ENCODE measurements at places on chromosomes 12 and 14.
A peak's percentile ranks its signal among the peaks of the same experiment; 100 is the strongest.

DNA sequence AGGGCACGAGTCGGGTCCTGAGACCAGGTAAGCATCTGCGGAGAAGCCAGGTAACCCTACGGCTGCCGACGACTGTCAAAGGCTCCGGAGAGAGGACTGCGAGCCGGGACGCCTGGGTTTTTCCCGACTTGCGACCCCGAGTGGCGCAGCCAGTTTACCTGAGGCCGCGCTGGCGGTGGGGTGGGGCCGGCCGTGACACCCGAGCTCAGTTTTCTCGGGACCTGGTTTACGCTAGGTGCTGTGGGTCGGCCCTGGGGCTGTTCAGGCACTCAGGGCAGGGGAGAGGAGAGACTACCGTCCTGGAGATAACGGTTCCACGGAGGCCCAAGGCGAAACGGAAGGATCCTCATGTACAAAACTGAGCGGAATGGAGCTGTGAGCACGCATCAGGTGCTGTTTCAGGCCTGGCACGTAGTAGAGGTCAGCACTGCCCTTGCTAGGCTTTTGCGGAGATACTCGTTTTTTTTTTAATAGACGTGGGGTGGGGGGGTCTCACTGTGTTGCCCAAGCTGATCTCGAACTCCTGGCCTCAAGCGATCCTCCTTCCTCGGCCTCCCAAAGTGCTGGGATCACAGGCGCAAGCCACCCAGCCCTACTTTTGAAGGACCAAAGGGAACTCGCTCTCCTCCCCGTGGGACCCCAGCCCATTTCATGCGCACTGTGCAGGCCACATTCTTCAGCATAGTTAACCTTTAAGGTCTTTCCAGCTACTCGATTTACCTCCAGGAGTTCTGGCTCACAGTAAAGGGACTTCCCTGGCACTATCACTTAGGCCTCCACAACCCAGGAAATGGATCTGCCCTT lies 471 bp downstream of the MTRFR start:
- no peak for DNase-seq

DNA sequence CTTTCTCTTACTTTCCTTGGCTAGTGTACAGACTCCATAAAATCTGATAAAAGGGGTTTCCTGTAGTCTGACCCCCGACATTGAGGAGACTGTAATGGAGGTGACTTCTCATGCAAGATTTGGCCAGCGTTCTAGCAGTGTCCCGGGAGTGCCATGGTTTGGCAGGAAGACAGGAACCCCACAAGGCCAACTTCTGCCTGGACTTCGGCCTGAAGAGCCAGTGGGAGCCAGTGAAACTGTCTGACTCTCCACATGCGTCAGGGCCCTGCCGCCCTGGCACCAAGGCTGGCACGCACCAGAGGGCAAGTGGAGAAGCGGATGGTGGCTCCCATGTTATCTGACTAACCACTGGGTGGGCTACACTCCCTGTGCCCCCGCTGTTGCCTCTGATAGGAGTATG lies 70.5 kb downstream of the TMEM260 start:
- no peak for DNase-seq

- DNase-seq = no peak
Observed at GRCh38 chr14:51462182-51462581, 189.5 kb upstream of the FRMD6 start.

GRCh38 chr14:65926504-65926903 lies 514.0 kb downstream of the FUT8 start:
- DNase-seq = no peak

DNA sequence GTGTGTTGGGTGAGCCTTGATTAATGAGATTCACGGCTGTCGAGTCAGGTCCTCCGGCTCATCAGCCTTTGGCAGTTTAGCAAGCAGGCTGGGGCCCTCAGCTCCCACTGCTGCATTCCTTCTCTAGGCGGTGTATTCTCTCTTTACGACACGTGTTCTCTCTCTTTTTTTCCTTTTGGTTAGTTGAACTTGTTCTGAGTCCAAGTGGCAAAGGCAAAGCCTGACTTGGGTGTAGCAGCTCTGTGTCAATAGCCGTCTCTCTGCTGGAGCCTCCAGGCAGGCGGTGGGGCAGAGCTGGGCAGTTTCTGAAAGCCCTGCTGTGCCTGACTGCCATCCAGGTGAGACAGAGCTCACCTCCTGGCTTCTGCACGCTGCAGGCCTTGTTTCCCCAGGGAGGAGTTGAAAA lies 46.6 kb downstream of the SUSD6 start:
- no peak for DNase-seq

DNA sequence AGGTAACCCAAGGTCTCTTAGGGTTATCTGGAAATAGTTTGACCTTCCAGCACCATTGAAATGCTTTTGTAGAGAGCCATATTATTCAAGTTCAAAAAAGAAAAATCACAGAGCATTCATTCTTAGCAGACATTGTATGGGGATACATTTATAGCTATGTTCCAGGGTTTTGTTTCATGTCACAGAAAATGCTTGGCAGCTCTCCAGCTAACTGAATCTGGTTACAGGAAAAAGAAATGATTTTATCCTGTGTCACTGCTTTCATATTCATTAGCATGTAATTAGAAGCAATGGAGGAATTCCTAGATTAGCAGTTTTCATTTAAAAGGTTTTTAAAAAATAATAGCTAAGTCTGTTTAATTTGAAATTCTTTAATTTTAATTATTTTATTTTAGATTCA lies 78.9 kb downstream of the SNAPC1 start:
- DNase-seq = peak; percentile 9

GRCh38 chr14:22981090-22981875 lies 1.1 kb downstream of the AJUBA start:
- peak; percentile 41 for DNase-seq

GRCh38 chr12:6852651-6853354 lies 853 bp downstream of the USP5 start:
- peak; percentile 78 for DNase-seq

DNA sequence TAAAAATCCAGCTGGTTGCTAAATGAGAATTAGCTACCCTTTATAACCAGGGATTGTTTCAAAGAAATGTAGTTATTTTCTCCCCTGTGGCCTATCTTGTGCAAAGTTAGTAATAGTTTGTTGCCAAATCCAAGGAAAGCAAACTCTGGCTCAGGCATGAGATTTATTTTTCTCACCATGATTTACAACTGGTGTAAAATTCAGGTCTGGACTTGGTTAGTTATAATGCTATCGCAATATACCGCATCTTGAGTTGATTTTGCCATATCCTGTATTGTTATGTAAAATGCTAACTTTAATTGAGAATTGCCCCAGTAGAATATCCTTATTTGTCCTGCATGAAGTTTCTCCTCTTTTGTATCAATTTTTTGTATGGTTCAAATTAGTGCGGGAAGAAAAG lies 135.5 kb downstream of the CRADD start:
- DNase-seq = no peak

DNA sequence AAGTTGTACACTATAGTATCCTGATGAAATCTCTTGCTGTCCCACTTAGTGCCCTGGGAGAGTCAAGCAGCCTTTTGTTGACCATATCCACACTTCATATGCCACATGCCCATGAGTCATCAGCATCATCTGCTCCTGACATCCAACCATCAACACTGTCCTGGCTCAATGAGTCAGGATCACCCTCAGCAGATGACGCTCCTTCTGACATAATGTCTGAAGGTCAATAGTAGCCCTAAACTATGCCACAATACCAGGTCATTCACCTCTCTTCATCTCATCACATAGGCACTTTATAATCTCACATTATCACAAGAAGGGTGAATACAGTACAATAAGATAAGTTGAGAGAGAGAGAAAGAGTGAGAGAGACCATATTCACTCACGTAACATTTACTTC lies 369.0 kb upstream of the FAR2 start:
- DNase-seq = no peak

- DNase-seq = no peak
Observed at GRCh38 chr12:101567918-101568317, 26.9 kb upstream of the MYBPC1 start.

DNA sequence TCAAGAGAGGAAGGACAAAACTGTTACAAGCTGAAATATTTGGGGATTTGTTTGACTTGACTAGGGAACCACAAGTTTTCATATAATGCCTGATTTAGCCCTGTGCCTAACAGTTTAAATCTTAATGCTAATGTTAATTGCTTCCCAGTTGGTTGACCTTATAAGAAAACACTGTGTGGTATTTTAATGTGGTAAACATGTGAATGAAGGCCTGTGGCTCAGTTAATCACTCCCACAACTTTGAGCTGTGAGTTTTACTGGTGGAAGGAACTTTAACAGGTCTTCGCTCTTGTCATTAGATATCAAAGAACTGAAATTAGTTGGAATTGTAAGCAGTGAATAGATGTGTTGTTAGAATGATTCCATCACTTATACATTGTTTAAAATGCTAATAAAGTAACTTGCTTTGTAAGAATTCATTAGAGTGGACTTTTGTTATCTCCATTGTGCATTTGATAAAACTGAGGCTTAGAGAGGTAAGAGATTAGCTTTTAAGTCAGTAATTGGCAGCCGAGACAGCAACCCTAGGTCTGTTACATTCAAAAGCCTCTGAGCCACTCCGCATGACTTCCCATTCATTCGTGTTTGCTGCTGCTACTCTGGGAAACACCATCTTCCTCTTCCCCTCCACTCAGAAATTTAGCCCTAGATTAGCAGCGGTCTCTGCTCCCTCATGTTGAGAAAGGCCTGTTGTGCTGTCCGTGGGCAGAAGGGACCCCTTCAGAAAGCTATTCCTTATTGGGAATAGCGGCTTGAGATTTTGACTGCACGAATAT lies 1.0 kb upstream of the TBK1 start:
- no peak for DNase-seq

DNA sequence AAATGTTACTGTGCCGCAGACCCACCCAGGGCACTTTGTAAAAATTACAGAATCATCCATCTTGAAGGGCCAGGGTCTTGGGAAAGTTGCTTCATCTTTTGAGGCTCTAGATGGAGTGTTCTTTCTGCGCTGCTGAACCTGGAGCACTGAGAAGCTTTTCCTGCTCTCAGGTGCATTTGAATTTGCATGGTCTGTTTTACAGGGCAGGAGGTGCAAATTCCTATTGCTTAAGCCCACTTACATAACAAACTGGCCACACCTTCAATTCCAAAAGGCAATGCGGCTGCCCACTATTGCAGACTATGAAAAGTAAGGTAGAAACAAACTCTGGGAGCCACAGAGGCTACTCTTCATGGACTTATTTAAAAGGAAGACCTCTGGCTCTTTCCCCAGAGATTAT lies 254.8 kb downstream of the CACNA1C start:
- DNase-seq = no peak

DNA sequence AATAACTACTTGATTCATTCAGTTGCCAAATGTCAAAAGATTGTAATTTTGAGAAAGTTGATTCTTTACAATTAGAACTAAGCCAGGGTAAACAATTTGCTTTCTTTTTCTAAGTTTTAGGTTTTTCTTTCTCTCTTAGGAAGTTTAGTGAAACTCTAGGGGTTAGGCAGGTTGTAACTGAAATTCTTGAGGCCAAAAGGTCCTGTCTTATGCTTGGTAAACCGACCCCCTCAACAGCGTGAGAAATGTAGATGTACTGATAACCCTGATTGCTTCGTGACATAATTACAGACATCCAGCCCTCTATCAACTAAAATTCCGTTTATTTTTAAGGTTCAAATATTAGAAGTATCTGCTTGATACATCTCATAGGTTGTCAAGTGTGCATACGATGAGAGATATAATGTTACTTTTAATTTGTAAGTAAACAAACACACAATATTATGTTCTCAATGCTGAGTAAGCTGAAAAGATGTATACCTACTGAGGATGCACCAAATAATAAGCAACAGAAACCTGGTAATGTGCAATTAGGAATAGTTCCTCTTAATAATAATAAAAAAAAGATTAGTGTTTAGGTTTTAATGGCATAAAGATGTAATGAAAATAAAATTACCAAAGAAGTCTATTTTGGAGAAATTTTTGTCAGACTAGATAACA lies 7.2 kb downstream of the FUT8 start:
- DNase-seq = no peak

GRCh38 chr14:84037593-84037992 lies 1492.4 kb upstream of the FLRT2 start:
- DNase-seq = no peak

DNA sequence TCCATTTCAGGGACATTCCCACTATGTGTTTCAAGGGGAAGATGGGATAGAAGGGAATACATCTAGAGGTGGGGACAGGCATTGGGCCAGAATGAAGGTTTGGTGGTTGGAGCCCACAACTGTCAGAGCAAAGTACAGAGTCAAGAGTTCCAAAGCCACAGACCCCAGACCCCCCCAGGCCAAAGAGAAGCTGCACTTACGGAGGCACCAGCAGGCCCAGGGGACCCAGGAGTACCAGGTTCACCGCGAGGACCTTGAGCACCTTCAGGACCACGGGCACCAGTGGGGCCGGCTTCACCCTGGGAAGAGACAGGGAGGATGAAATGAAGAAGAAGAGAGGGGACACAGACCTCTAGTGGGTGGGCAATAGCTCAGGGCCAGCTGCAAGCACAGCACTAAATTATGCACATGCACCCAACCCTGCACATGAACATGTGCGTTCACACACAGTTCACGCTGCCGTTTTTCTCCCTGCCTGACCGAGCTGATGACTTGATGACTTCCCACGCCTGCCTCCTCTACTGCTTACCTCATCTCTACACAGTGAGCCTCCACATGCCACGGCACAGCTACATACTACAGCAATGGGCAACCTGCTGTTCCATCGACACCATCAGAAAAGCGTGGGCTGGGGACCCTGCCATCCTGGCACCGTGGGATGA lies 16.7 kb downstream of the COL2A1 start:
- DNase-seq = no peak

DNA sequence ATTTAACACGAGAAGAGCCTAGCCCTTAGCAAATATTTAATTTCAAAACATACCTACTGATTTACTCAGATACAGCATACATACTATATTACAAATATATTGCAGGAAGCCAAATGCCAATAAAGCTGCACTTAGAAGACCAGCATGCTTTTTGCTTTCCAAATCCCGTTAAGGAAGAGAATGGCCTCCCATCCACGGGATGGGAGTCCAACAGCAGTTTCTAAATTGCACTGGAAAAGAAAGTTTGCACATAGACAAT lies 156.3 kb upstream of the FOXN3 start:
- DNase-seq = no peak

GRCh38 chr12:41981758-41982157 lies 162.9 kb downstream of the GXYLT1 start:
- DNase-seq = no peak

DNA sequence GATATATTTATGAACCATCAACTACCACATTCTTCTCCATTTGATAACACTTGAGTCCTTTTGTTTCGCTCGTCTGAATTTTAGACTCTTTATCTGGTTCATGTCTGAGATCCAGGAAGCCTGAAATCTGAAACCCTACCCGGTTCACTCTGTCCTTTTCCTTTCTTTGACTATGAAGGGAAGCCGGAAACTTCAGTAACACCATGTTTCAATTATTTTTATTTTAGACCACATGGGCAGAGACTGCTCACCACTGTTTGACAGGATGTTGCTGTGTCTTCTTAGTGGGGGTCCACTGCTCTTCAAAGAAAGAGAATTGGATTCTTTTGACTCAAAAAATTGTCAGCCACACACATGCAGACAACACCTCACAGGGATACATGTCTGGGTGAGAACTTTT lies 331.9 kb upstream of the FLRT2 start:
- DNase-seq = no peak

GRCh38 chr12:113748707-113749432 lies 217.3 kb downstream of the RBM19 start:
- DNase-seq = no peak

All from activated T-cell treated with anti-CD3 and anti-CD28 coated beads, Interleukin-2, amount 50 U/mL, for 72 hours (primary cell).